NCI-H187 (cell line): ENCODE measurements at places on chromosomes 4 and X.

- no peak for DNase-seq
These were observed 741.3 kb downstream of the PCDH7 start for GRCh38 chr4:31461421-31461820.

- no peak for DNase-seq
These were observed 100.8 kb upstream of the EOLA2 start for GRCh38 chrX:150038986-150039599.

DNA sequence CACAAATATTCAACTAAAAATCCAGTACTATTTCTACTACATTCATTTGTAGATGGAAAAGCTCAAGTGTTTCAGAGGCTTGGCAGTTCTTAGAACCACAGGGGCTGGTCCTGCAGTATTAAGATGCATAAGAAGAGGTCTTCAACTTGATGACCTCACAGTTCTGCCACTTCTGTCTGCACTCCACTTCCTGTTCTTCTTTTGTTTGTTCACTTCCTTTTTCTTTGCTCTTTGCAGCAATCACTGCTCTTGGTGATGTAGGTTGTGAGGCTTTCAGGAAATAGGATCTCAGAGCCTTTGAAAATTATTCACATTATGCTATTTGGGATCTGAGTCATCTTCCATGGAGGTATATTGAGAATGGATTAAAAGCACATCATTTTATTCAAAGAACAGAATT, 602.0 kb upstream of the CPEB2 start:
- DNase-seq: no peak

GRCh38 chr4:4560642-4561041, 18.8 kb upstream of the STX18 start:
- no peak for DNase-seq

GRCh38 chr4:10482913-10483312, 25.7 kb upstream of the ZNF518B start:
- no peak for DNase-seq

DNA sequence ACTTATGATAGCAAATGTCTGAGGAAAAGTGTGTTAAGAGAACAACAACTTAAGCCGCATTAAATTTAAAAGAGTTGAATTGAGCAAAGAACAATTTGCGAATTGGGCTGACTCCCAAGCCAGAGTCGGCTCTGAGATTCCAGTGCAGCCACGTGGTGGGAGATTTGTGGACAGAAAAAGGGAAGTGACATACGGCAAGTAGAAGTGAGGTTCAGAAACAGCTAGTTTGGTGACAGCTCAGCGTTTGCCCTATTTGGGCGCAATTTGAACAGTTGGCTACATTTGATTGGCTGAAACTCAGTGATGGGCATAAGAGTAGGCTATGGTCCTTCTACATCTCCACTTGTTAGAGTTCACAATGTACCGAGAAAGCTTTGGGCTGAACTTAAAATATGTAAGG, 124.0 kb downstream of the PRKX start:
- no peak for DNase-seq

GRCh38 chr4:143512978-143513313, 556 bp upstream of the SMARCA5 start:
- DNase-seq: no peak

DNA sequence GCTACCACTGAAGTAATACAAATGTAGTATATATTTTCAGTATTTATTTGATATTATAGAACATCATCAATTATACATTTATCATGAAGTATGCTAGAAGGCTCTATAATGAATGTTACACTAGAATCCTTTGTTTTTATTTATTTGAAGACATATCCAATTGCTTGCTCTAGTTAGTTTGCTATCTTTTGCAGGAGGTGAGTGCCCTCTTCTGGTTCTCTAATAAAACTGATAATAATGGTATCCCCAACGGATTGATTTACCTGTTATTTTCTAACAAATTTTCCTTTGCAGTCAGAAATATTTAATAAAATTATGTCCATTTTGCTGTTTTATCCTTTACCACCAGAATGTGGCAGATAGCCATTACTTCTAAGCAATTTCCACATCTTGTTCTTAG, 274.3 kb upstream of the TACR3 start:
- DNase-seq: no peak

- no peak for DNase-seq
These were observed 94.3 kb downstream of the GPRIN3 start for GRCh38 chr4:89213382-89213701.

GRCh38 chr4:149136951-149137620, 678.6 kb downstream of the IQCM start:
- DNase-seq: no peak

DNA sequence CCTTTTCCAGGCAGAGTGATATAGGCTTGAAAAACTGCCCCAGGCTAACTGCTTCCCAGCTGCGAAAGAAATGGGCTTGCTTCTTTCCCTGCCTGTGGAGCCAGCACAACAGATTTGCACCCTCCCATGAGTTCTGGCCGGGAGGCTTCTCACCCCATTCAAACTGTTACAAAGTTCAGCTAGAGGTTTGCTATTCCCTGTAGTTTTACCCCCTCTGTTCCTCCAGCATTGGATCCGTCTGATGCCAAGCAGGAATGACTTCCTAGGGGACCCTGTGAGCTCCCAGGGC, 87.6 kb upstream of the NDST4 start:
- DNase-seq: no peak

DNA sequence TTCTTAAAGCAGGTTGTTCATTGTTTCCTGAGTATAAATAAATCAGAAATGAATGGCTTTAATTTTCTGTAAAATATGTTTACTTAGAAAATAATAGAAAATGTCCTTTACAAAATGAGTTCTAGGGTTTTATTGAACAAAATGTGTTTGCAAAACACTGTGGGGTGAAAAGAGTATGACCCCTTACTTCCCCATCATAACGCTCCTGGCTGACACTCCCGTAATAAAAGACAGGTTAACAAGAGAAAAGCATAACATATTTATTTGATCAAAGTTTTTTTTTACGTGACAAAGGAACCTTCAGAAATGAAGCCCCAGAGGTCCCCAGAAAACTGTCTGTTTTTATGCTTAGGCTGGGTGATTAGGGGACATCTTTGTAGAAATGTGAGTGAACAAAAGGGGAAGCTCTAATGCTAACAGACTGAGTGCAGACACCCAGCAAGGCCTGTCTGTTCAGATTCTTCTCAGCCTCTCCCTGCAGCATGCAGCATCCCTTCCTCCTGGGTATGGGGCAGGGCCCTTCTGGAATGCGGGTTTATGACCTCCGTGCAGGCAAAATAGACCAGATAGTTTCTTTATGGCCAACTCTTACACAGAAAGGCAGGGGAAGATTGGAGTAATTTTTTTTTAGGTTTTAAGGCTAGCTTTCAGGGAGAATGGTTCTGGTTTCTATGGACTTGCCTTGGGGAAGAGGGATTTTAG, 26.1 kb downstream of the ZFP42 start:
- no peak for DNase-seq

DNA sequence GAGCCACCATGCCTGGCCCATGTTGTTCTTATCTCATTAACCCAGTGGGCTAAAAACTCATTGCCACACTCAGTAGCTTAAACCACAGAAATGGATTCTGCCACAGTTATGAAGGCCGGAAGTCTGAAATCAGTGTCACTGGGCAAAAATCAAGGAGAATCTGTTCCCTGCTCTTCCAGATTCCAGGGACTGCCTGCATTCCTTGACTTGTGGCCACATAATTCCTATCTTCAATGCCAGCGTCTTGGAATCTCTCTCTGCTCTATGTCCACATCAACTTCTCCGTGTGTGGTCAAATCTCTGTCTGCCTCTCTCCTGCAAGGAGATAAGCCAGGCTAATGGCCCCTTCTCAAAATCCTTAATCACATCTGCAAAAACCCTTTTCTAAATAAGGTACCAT, 4.1 kb upstream of the WFS1 start:
- no peak for DNase-seq

GRCh38 chr4:79042079-79042674, 102.9 kb upstream of the PAQR3 start:
- no peak for DNase-seq

DNA sequence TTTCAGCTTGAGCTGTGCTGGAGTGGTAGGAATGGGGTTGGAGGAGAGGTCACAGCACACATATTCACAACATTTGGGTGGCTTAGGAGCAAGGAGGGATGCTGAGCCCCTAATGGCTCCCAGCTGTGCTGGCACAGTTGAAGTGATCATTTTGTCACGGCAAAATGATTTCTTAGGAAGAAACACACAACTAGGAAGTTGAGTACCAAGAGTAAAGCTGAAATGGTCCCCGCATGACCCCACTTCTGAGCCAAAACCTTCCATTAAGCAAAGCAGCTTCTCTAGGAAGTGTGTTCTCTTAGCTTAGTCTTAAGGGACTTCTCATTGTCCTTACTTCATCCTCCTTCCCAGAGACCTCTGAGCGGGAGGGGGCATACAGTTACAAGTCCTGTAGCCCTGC, 12.6 kb downstream of the CAPN6 start:
- no peak for DNase-seq

GRCh38 chr4:179398414-179398813, 1956.2 kb upstream of the AGA start:
- DNase-seq: no peak

GRCh38 chr4:6013564-6013963, 4.7 kb downstream of the C4orf50 start:
- DNase-seq: no peak

GRCh38 chr4:184668511-184669114, 19.1 kb downstream of the PRIMPOL start:
- DNase-seq: no peak

DNA sequence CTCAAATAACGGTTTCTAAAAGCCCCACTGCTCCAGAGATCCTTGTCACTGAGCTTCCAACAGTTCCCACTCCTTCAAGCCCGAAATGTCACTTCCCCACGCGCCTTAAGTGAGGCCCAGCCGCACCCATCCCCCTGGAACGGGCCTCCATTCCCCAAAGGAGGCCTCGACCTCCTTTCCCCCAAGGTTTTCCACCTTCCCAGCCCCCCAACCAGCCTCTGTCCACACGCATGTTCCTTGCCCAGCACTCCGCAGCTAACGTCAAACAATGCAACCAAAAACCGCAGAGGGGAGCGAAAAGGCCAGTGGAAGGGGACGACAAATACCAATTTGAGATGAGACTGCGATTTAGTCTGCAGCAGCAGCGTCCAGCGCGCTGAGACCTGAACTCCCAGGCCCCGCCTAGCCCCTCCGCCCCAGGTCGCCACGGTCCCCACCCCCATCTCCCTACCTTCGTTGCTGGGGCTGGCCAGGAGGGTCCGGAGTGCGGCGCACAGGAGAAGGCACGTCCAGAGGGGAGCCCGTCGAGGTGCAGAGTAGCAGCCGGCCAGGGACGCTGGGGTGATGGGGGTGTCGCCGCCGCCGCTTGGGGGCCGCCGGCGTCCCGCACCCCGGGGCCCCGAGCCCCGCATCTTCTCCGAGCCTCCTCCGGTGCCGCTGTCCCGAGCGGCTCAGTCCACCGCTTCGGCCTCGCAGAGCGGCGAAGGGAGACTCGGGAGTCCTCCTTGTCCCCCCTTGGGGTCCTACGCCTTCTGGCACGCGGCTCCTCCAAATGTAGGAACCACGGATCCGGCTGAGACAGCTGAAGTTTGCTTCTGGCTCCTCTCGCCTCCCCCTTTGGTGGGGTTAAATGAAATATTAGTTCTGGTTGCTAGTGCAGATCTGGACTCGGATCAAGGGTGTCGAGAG, 924 bp downstream of the EPHA5 start:
- no peak for DNase-seq

GRCh38 chr4:97105347-97106099, 1037.8 kb downstream of the STPG2 start:
- no peak for DNase-seq

GRCh38 chr4:94436512-94436911, 15.2 kb upstream of the PDLIM5 start:
- no peak for DNase-seq

- no peak for DNase-seq
These were observed 14.4 kb upstream of the ZNF41 start for GRCh38 chrX:47497271-47497888.
